MG63 (cell line): ENCODE measurements at places on chromosomes 2 and 18. TPM values are rescaled to one million over a fixed set of nuclear protein-coding genes. Genes with fewer than 3 reads are reported as not detected.

DNA sequence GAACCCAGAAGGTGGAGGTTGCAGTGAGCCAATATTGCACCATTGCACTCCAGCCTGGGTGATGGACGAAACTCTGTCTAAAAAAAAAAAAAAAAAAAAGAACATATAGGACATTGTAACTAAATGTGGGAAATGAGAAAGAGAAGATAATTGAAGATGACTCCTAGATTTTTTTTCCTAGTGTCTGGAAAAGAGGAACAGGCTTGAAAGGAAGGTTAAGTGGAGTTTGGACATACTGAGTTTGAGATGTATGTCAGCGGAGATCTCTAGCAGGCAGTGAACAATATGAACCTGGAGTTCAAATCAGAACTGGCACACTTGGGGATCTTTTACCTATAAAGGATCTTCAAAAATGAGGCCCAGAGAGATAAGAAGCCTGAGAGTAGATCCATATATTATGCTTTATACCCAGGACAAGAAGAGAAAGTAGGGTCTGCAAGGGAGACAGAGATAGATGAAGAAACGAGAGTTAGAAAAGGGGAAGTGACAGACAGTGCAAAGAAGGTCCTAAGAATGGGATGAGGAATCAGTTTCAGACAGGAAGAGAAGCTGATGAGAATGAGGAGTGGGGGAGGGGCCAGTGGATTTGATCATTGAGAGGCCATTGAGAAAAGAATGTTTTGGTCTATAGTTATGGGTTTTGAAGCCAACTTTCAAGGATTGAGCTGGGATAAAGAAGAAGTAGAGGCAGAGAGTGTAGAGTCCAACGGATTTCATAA is 46.9 kb upstream of the CD28 start:
- no peak for DNase-seq

COLEC12 gene
- total RNA-seq = 27.4 and 28.2 TPM in 2 replicates

TMEM178A gene
- not detected in 2 replicates for total RNA-seq

- DNase-seq = no peak
These were observed 53.5 kb upstream of the NDUFV2 start for GRCh38 chr18:9048808-9049494.

ADCY3 gene
- 6.7 and 6.9 TPM in 2 replicates for total RNA-seq
